DMS153 (cell line): ENCODE measurements at places on chromosomes 16 and 17.

GRCh38 chr17:15437303-15437635 lies 30.2 kb downstream of the CDRT4 start:
- no peak for DNase-seq

DNA sequence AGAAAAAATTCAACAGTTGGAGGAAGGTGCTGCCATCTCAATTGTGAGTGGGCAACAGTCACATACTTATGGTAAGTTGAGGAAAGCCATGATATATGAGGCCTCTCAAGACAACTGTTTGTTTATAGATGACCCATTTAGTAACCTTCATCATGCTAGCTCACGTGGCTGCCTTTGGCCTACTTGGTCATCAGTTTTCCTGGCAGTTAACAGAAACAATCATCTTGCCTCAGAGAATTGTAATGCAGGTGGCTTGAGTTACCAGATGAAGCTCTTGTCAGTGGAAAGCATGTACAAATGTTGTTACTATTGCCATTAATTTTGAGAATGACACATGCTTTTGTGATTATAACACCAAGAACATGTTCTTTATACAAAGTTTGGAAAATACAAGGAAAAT lies 14.7 kb downstream of the TPPP3 start:
- no peak for DNase-seq

- peak; percentile 76 for DNase-seq
Observed at GRCh38 chr16:4176906-4177417, 60.7 kb upstream of the ADCY9 start.

DNA sequence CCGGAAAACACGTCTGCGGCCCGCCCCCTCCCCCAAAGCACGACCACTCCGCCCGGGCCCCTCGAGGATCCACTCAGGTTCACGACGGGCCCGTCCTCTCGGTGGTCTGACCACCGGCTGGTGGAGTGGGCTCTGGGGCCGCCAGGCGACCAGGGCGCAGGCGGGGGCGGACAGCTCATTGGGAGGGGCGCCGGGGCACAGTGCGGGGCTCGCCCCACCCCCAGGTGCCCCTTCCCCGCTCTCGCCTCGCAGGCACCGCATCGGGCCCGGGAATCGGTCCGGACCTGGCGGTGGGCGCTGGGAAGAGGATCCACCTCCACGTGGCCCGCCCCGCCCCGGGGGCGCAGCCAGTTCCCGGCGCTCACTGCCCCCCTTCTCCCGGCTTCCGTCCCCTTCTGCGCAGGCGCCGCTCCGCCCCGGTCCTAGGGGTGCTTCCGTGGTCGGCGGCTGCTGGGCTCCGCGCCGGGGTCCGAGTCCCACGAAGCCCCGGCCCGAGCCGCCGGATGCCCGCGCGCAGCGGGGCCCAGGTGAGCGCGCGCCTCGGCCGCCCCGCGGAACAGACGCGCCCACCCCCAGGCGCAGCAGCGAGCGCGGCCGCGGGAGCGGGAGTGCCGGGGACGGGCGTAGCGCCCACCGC lies at the start of gene MPG:
MPG (plus strand) TSS at position 419 of the 637 bp plus-strand sequence; CDS start at position 504, 85 bp downstream.
- DNase-seq = peak; percentile 46

DNA sequence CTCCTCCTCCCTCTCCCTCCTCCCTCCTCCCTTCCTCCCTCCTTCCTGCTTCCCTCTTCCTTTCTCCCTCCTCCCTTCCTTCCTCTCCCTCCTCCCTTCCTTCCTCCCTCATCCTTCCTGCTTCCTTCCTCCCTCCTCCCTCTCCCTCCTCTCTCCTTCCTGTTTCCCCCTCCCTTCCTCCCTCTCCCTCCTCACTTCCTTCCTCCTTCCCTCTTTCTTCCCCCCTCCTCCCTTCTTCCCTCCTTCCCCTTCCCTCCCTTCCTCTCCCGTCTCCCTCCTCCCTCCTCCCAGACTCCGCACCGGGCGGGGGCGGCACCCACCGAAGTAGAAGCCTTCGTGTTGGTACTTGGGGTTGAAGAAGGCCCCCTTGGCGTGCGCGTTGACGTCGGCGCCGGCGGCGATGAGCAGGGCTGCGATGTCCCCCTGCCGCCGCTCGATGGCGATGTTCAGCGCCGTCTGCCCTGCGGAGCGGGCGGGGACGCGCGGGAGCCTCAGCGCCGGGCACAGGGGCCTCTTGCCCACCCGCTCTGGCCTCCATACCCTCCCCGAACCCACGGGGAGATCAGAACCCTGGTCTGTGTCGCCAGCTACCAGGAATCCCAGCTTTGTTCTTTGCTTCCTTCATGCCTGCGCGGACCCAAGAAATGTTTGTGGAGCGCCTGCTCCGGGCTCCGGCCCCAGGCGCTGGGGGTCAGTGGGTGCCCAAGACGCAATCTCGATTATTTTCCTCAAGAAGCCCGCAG lies 22.2 kb downstream of the TRPV3 start:
- DNase-seq = no peak

- DNase-seq = no peak
Observed at GRCh38 chr16:28058839-28059589, 4.5 kb downstream of the GSG1L start.

- DNase-seq = peak; percentile 36
Observed at GRCh38 chr17:27268394-27269085, 25.4 kb upstream of the WSB1 start.

DNA sequence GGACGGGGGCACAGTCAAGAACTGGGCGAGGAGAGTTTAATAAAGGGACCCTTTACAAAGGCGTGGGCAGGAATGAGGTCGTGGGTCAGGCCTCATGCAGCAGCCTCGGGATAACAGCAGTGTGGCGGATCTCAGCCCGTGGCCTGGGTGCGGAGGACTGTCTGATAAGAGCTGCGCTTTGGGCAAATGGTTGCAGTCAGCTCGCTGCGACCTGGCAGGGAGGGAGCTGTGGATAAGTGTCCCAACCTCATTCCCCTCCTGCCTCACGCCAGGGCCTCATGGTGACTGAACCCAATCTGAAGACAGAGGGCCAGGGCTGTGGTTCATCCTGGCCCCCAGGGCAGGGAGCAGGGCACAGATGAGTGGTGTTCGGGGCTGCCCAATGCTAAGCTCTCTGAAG lies 13.6 kb downstream of the SMTNL2 start:
- no peak for DNase-seq
